ENCODE measurements at places on chromosomes 1 and 21.

- DNase-seq: no peak
These were observed 71.4 kb downstream of the AGPAT3 start for GRCh38 chr21:43936247-43936967.

DNA sequence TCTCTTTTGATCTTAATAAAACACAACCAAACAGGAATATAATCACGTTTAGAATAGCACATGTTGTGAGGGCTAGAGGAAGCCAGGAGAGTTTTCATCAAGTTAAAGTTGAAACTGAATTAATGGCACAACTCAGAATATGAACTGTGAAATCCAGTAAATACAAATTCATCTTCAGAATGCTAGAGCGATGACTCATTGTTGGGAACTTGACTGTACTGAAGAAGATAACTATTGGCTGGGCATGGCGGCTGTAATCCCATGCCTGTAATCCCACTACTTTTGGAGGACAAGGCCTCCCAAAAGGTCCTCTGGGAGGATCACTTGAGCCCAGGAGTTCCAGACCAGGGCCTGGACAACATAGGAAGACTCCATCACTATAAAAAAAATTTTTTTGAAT lies 8.8 kb downstream of the SYF2 start:
- DNase-seq: no peak

DNA sequence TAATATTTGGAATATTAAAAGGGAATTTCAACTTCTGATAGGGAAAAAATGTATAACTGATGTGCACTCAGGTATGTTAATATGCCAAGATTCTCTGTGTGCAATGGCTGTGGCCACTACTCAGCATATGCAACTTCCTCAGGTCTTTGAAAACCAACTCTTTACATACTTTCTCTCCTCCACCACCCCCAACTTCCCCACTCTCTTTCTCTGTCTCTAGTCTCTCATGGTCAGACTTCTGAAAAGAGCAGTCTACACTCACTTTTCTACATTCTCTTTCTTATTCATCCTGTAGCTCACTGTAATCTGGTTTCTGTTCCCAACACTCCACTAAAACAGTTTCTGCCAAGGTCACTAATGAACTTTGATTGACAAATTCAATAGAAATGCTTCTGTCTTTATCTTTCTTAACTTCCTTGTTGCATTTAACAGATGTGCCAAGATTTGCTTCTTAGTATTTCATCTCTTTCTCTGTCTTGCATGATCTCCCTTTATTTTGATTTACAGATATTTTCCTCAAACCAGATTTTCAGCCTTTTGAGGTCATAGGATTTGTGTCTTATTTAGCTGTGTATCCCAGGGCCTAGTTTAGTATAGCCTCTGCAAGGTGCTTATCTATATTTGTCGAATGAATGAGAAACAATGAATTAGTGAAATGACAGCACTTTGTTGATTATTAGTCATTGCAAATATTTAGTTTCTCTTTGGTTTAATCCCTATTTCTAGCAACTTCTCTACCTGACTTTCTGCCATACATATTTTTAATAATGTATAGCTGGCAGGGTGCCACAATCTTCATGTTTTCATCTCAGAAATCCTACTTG lies 168.9 kb downstream of the LMO4 start:
- DNase-seq: no peak

GRCh38 chr1:96292141-96292540 lies 429.4 kb upstream of the PTBP2 start:
- no peak for DNase-seq

- DNase-seq: no peak
These were observed 221.9 kb downstream of the GIPC2 start for GRCh38 chr1:78267513-78268218.

- DNase-seq: no peak
These were observed 39.0 kb downstream of the SLC37A1 start for GRCh38 chr21:42552407-42553336.

GRCh38 chr1:24101796-24102586 lies 9.9 kb downstream of the MYOM3 start:
- no peak for DNase-seq

DNA sequence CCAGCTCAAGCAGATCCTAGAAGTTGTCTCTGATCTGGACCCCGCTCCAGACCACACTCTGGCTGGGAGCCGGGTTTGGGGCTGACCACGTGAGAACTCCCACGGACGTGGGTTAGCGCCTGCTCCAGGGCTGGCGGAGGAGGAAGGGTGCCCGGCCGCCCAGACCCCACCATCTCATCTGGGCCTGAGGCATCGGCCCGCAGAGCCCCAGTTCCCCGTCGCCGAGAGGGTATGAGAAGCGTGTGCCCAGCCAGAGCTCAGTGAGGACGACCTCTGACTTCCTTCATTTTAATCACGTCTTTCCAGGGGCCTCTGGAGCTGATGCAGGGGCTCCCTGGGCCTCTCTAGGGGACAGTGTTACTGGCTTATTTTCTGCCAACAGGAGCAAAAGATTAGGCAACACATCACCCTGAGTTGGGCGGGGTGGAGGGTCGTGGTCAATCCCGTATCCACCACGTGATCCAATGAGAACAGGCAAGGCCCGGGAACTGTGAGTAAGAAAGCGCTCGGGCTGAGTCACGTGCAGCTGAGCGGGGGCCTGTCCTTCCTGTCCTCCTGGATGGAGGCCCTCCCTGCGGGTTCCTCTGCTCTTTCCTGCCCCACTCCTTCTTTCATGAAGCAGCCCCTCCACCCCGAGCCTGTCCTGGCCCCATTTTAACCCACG lies 81.1 kb downstream of the SIK1 start:
- DNase-seq: no peak

GRCh38 chr1:202088206-202088605 lies 34.5 kb upstream of the GPR37L1 start:
- no peak for DNase-seq

- DNase-seq: no peak
These were observed 47.8 kb upstream of the ECE1 start for GRCh38 chr1:21337928-21338572.

GRCh38 chr1:181398544-181398943 lies 84.8 kb upstream of the CACNA1E start:
- no peak for DNase-seq

- DNase-seq: no peak
These were observed 45.8 kb upstream of the DNASE2B start for GRCh38 chr1:84352298-84353106.

DNA sequence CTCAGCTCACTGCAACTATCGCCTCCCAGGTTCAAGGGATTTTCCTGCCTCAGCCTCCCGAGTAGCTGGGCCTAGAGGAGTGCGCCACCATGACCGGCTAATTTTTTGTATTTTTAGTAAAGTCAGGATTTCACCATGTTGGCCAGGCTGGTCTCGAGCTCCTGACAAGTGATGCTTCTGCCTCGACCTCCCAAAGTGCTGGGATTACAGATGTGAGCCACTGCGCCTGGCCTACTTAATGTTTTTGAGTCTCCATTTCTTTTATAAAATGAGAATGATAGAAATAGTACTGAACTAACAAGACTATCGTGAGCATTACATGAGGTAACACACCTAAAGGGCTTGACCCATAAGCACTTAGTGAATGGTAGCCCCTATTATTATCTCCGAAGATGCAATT lies 21.4 kb downstream of the NUAK2 start:
- no peak for DNase-seq

DNA sequence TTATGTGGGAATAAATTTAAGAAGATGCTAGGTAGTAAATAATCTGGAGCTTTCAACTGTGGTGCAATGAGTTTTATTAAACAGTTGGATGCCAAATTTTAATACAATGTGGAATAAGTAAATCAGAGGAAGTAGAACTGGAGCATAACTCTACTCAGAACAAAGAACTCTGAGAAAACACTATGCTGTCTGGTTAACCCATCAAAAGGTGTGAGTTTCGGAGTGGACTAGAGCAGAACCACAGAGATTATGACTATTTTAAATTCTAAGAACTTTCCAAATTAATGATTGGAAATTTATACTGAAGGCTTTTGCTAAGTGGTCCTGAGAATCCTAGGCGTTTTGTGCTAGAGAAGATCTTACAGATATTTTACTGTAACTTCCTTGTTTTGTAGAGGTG lies 132.2 kb downstream of the NTMT2 start:
- no peak for DNase-seq

DNA sequence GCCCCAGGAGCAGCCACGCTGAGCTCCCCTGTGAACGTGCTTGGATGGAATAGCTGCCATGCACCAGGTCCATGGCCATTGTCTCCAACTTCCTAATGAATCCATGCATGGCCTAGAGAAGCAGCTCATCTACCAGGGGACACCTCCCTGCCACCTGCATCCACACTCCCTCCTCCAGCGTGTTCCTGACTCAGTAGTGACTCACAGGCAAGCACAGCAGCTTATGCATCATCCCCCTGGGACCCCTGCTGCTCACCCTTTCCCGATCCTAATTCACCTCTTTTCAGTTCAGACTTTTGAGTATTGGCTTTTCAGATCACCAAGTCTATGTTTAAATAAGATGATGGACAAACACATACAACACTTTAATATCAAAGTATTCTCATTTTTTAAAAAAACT lies 39.9 kb upstream of the TADA1 start:
- no peak for DNase-seq

DNA sequence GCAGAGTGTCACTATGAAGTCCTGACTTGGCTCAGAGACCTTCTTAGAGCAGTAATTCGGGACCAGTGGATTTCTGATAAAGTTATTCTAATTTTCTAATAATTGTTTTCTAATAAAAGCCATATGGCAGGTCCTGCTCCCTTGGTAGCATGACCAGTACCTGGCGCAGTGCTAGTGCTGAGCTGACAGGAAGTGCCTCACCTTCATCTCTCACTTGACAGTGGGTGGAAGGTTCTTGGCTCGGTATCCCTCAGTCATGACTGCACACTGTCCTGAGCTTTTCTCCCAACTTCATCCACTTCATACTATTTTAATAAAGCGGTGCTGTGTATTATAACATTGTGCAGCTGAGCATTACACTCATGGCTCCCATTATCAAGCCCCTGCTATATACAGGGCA lies 14.1 kb downstream of the VANGL1 start:
- no peak for DNase-seq

GRCh38 chr1:32701951-32702598 lies 495 bp downstream of the SYNC start:
- peak; percentile 28 for DNase-seq

DNA sequence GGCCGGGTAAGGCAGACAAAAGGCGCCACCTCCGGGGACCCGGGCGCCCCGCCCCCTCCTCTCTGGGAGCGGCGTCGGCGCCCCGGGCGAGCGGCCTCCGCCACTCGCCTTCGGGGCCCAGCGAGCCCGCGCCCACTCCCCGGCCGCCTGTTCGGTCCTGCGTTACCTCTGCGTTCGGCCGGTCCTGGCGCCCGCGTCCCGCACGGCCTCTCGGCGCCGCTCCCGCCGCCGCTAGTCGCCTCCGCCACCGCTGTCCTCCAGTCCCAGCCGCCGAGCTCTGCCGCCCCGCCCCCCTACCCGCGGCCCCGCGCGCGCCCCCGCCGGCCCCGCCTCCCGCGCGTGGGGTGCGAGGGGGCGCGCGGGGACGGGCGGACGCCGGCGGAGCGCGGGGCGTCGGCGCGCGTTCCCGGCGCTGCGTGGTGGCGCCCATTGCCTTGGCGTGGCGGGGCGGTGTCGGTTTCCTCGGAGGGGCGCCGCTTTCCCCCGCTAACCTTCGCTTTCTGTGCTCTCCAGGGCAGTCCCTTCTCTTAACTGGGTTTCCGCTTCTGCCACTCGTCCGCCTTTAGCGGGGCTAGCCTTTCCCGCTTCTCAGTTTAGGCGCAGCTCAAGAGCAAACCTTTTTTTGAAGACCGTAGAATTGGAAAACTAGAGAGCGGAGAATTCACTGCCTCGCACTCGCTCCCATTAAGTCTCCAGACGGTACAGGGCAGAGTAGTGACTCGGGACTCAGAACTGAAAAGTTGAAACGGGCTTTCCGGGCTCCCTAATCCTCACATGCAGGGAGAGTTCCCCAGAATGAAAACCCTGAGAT lies at the start of gene HP1BP3:
Gene HP1BP3 (minus strand): TSS at position 279 of the 811 bp plus-strand sequence. CDS start 6,867 bp downstream, outside the sequence.
- DNase-seq: peak; percentile 63

- no peak for DNase-seq
These were observed 536 bp downstream of the HSF2BP start for GRCh38 chr21:43658769-43659135.

- DNase-seq: no peak
These were observed 38.8 kb upstream of the BTG3 start for GRCh38 chr21:17651526-17651925.

GRCh38 chr1:159930216-159930615 lies 4.9 kb upstream of the TAGLN2 start:
- DNase-seq: no peak

DNA sequence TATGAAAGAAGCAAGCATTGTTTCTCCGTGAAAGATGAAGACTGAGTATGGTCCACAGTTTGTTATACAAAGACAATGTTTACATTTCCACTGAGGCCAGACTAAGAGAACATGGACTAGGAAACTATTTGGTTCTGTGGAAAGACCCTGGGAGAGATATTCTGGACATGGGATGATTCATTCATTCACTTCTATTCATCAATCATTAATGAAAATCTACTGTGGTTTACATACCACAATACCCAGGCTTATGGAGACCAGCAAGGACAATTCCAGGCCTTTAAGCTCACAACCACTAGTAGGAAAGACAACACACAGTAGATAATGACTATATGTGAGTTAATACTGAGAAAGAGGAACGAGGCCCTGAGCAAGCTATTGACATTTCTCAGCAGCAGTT lies 125.4 kb downstream of the TBX15 start:
- no peak for DNase-seq

DNA sequence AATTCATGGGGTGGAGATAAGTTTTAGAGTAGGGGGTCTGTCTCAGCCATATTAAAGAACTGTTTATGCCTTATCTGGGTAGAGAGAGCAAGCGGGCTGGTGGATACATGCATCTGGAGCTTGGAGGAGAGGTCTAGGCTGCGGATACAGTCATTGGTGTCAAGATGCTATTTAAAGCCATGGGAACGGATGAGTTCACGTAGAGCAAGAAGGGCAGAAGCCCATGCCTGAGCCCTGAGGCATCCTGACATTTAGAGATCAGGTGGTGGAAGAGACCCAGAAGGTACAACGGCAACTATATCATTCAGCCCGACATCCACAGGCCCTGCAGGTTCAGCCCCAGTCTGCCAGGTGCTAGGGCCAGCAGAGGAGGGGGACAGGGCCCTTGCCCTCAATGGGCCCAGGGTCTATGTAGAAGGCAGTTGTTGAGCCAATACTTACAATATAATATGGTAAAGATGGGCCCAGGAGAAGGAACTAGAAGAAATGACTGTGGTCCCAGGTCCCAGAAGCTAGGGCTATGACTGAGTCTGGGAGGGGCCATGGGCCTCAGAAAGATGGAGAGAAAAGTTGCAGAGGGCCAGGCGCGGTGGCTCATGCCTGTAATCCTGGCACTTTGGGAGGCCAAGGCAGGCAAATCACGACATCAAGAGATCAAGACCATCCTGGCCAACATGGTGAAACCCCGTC lies 15.2 kb upstream of the CHI3L1 start:
- DNase-seq: no peak

DNA sequence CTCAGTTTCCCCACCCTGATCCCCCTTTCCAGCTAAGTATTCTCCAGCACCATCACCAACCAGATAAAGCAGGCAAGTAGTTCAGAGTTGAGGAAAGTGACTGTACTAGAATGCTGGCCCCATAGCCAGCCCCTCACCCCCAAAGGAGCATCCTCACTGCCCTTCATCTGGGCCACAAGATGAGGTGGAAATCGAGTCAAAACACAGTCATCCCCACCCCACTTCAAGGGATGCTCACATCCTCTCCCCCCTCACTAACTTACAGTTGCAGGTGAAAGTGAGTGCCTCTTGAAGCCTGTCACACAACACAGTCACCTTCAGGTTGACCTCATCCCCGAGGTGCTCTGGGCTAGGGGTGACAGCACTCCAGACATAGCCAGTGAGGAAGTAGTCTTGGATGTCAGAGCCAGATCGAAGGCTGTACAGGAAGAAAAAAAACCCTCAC lies 30.4 kb downstream of the PIK3C2B start:
- no peak for DNase-seq

GRCh38 chr1:47554901-47555300 lies 117.1 kb downstream of the FOXD2 start:
- DNase-seq: no peak
